Calu3 (cell line): ENCODE measurements at places on chromosomes 13 and 19. TPM values are rescaled to one million over a fixed set of nuclear protein-coding genes. Genes with fewer than 3 reads are reported as not detected.

DNA sequence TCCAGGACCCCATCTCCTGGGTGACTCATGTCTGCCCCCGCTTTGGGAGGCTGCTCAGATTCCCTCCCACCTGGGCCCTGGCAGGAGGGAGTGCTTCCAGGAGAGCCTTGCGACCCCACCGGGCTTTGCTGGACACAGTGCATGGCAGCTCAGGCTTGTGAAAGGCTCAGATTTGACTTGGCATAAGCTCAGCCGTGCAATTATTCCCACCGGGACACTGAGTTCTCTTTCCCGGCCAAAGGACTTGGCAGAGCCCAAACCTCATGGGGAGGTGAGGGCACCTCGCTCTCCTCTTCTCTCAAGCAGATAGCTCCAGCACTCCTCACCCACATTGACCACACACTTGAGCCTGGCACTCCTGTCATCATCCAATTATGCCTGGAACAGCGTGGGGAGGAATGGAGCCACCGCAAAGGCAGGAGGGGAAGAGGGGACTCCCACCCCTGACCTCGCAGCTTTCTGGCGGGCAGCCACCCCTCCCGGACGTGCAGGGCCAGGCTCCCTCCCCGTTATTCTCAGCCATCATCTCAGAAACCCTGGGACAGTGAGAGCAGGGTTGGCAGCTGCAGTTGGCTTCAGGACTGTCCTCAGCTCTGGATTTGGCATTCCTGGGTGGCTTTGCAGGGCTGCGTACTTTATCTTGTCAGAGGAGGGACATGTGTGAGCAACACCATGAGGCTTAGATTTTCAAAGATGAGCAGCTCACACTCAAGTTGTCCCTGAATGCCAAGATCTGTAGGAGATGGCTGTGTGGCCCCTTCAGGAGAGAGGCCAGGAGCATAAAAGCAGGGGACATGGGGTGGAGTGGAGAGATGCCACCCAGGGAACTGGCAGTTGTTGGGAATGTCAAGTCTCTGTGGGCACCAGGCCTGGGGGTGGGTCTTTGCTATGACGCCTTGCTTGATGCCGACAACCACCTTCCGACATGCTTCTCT, 306.2 kb downstream of the TEX29 start:
- H3K27ac ChIP-seq, result no peak overlapping the region
- H3K4me1 ChIP-seq, result no peaks in the 10 kb centered on the region
- no peaks in the 10 kb centered on the region for H3K27me3 ChIP-seq
- H3K4me3 ChIP-seq, result no peak overlapping the region
- DNase-seq, result no peak

DNA sequence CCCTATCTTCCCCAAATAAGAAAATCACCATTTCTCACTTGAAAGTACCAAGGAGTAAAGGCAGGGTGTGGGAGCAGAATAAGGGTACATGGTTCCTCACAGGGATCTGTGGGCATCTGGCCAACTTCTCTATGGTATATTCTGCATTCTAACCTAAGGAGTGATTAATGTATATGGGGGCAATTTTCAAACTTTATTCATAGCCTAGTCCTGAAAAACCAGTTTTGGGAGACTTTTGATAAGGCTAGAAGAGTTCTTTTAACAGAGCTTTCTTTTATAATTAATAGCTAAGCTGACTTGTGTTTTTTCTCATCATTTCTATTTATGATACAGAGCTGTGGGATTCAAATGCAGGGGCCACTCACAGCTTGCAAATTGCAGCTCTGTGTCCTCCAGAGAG, 852 bp downstream of the SCEL start:
- H3K27me3 ChIP-seq, result no peaks in the 10 kb centered on the region
- H3K36me3 ChIP-seq, result peaks cover 8% of the 10 kb centered on the region
- peaks cover 12% of the 10 kb centered on the region for H3K4me1 ChIP-seq
- no peak for DNase-seq

DNA sequence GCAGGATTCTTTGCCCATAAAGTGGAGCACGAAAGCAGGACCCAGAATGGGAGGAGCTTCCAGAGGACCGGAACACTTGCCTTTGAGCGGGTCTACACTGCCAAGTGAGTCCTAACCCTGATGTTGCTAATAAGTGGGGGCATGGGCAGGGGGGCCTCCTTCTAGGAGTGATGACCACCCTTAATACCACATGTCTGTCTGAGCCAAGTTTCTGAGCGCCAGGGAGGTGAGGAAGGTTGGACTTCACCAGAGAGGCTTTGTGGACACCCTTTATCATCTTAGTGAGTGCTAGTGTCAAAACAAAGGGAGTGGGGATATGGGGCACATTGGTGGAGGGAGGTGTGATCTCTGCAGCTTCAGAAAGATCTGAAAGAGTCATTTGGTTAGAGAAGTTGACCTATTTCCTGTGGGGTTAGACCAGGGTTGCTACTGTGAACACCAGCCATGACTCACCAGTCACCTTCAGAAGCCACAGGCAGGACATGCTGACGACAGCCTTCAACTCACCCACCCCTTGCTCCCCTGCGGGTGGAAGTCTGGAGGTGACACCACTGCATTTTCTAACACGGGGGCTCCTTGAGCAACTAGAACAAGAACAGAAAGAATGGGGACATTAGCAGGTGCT, 8.8 kb downstream of the ALOX5AP start:
- H3K27ac ChIP-seq, result peak overlapping the region; percentile 36
- no peak overlapping the region for H3K4me3 ChIP-seq
- no peaks in the 10 kb centered on the region for H3K27me3 ChIP-seq
- H3K4me1 ChIP-seq, result peaks cover 54% of the 10 kb centered on the region

- H3K4me1 ChIP-seq, result peaks cover 29% of the 10 kb centered on the region
- no peaks in the 10 kb centered on the region for H3K27me3 ChIP-seq
- H3K27ac ChIP-seq, result peak overlapping the region; percentile 98
These were observed 336.5 kb downstream of the FOXO1 start for GRCh38 chr13:40329781-40330485.

GRCh38 chr19:29277102-29277501, 64.2 kb upstream of the UQCRFS1 start:
- no peak overlapping the region for H3K27ac ChIP-seq
- no peaks in the 10 kb centered on the region for H3K4me1 ChIP-seq
- no peak overlapping the region for H3K4me3 ChIP-seq
- no peaks in the 10 kb centered on the region for H3K36me3 ChIP-seq
- peak; percentile 15 for DNase-seq

Gene NLRP4
- not detected in 2 replicates for total RNA-seq

Gene ZNF264
- total RNA-seq, result 28.7 and 29.0 TPM in 2 replicates
